ENCODE measurements at places on chromosomes 2 and 18. TPM values are rescaled to one million over a fixed set of nuclear protein-coding genes. Genes with fewer than 3 reads are reported as not detected.

ARMC9 gene
- 16.7 TPM for total RNA-seq

CDH19 gene
- 0.38 TPM for total RNA-seq

HOXD12 gene
- not detected for total RNA-seq

ADAM23 gene
- 9.3 TPM for total RNA-seq

SNORC gene
- total RNA-seq: 2.4 TPM

MFSD2B gene
- total RNA-seq: 0.40 TPM

DPYSL5 gene
- 5.2 TPM for total RNA-seq

RGPD4 gene
- 0.06 TPM for total RNA-seq

MATN3 gene
- total RNA-seq: 17.8 TPM

CD28 gene
- not detected for total RNA-seq

UGT1A7 gene
- total RNA-seq: 4.8 TPM

ST8SIA3 gene
- not detected for total RNA-seq

OSBPL6 gene
- 6.8 TPM for total RNA-seq

SERTAD2 gene
- total RNA-seq: 9.8 TPM

TUBB8B gene
- total RNA-seq: not detected

DSG3 gene
- total RNA-seq: 0.02 TPM

SNED1 gene
- total RNA-seq: 0.83 TPM

SERPINB12 gene
- total RNA-seq: not detected

ELOA2 gene
- total RNA-seq: not detected

SF3B6 gene
- total RNA-seq: 176 TPM

RNPEPL1 gene
- total RNA-seq: 57.2 TPM

CNRIP1 gene
- 1.8 TPM for total RNA-seq

CCDC148 gene
- 0.45 TPM for total RNA-seq

GPBAR1 gene
- total RNA-seq: 0.29 TPM

POMC gene
- not detected for total RNA-seq

PARD6G gene
- 2.7 TPM for total RNA-seq

EVA1A gene
- total RNA-seq: 8.2 TPM

CHN1 gene
- total RNA-seq: 17.3 TPM

COL6A3 gene
- total RNA-seq: 0.21 TPM

GRB14 gene
- 5.0 TPM for total RNA-seq

ASB18 gene
- total RNA-seq: not detected

TPO gene
- total RNA-seq: 0.14 TPM

FMNL2 gene
- 26.6 TPM for total RNA-seq

PSMD14 gene
- 121 TPM for total RNA-seq

SCYGR7 gene
- not detected for total RNA-seq

Measured in A549 treated with Hydrocortisone at 1 μM for 4 hours (cell line).